CD4-positive, alpha-beta T cell (primary cell): ENCODE measurements at places on chromosomes 4 and X. TPM values are rescaled to one million over a fixed set of nuclear protein-coding genes. Genes with fewer than 3 reads are reported as not detected.

CWH43 gene
- not detected for total RNA-seq

OPN1MW2 gene
- total RNA-seq, result not detected

ATOH1 gene
- total RNA-seq, result not detected

UGT2B7 gene
- total RNA-seq, result not detected

DSPP gene
- total RNA-seq, result not detected

TLR7 gene
- total RNA-seq, result 0.06 TPM

PPM1K gene
- 71.0 TPM for total RNA-seq

GPR50 gene
- not detected for total RNA-seq

UCHL1 gene
- not detected for total RNA-seq

ZNF711 gene
- 4.7 TPM for total RNA-seq

HSFX3 gene
- total RNA-seq, result not detected

GAGE12E gene
- total RNA-seq, result not detected

FRG2 gene
- total RNA-seq, result not detected

SHROOM2 gene
- total RNA-seq, result not detected

ACE2 gene
- total RNA-seq, result not detected

CTAG1B gene
- not detected for total RNA-seq

CCDC149 gene
- 0.69 TPM for total RNA-seq

ODAPH gene
- total RNA-seq, result not detected

NPY1R gene
- not detected for total RNA-seq

RRAGB gene
- total RNA-seq, result 7.0 TPM

CSAG2 gene
- not detected for total RNA-seq

CXCL9 gene
- not detected for total RNA-seq

PTPN13 gene
- 4.1 TPM for total RNA-seq

FAM149A gene
- 0.61 TPM for total RNA-seq
